Caco-2 (cell line): ENCODE measurements at places on chromosomes 2 and 18.

DNA sequence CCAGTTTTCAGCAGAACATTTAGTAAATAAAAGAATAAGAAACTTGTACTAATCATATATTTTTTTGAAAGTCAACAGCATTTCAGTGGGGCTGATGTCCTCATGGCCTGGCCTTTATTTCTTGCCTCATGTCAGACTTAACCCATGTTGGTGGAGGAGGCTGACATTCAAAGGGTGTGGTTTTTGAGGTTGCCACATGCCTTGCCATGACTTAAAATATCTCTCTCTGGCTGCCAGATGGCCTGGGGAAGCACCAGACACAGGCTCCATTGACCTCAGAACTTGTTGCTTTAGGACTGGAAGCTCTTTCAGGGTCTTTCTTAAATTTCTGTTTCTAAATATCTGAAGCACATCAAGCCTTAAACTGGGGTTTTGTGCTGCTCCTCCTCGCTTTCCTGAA lies 32.5 kb upstream of the CD28 start:
- DNase-seq: no peak

- DNase-seq: no peak
Measured at GRCh38 chr18:22814329-22814703, 118.8 kb upstream of the RBBP8 start.

- DNase-seq: no peak
Measured at GRCh38 chr2:233142355-233142897, 82.3 kb downstream of the INPP5D start.

DNA sequence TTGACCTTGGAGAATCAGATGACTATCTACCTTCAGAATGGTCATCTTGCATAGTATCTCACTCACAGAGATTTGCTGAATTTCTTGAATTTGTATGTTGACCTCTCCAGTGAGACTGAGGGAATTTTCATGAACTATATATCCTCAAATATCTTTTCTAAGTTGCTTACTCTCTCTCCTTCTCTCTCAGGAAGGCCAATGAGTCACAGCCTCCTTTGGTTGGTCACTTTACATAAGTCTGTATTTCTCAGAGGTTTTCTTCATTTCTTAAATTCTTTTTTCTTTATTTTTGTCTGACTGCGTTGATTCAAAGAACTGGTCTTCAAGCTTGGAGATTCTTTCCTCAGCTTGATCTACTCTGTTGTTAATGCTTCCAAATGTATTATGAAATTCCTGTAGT lies 51.7 kb downstream of the VIT start:
- no peak for DNase-seq

GRCh38 chr18:24466771-24467170 lies 6.3 kb downstream of the HRH4 start:
- no peak for DNase-seq
